ENCODE measurements at places on chromosomes 4 and X.

- H3K27me3 ChIP-seq: no peaks in the 10 kb centered on the region
- H3K4me1 ChIP-seq: no peaks in the 10 kb centered on the region
- H3K36me3 ChIP-seq: no peaks in the 10 kb centered on the region
- no peak overlapping the region for H3K4me3 ChIP-seq
Observed at GRCh38 chrX:27555514-27555913, 34.6 kb upstream of the DCAF8L2 start.

- H3K27me3 ChIP-seq: no peaks in the 10 kb centered on the region
- no peak overlapping the region for H3K4me3 ChIP-seq
- no peaks in the 10 kb centered on the region for H3K36me3 ChIP-seq
- H3K27ac ChIP-seq: no peak overlapping the region
Observed at GRCh38 chrX:131202766-131203165, 86.3 kb downstream of the IGSF1 start.

GRCh38 chrX:9857575-9858474 is 71.6 kb downstream of the SHROOM2 start:
- H3K4me3 ChIP-seq: no peak overlapping the region
- no peaks in the 10 kb centered on the region for H3K27me3 ChIP-seq
- no peak for DNase-seq
- no peaks in the 10 kb centered on the region for H3K4me1 ChIP-seq
- peak overlapping the region; percentile 58 for H3K27ac ChIP-seq

DNA sequence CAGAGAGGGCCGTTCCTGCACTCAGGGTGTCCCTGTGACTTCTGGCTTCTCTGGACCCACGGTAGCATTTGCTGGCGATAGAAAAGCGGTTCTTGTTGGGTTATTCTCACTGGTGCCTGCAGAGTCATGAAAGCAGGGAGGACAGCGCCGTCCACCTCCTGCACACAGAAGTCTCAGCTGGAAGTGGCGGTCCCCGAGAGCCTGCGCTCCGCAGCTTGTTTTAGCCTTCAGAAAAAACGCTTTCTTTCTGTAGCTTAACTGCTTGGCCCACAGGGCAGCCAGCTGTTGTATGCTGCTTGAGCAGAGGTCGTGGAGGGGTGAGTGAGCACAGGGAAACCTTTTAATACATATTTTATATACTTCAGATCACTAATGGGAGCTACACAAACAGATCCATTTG is 400.7 kb upstream of the FAT1 start:
- no peak for DNase-seq
- no peak overlapping the region for H3K27ac ChIP-seq
- no peaks in the 10 kb centered on the region for H3K4me1 ChIP-seq
- no peaks in the 10 kb centered on the region for H3K27me3 ChIP-seq
- H3K36me3 ChIP-seq: no peaks in the 10 kb centered on the region

DNA sequence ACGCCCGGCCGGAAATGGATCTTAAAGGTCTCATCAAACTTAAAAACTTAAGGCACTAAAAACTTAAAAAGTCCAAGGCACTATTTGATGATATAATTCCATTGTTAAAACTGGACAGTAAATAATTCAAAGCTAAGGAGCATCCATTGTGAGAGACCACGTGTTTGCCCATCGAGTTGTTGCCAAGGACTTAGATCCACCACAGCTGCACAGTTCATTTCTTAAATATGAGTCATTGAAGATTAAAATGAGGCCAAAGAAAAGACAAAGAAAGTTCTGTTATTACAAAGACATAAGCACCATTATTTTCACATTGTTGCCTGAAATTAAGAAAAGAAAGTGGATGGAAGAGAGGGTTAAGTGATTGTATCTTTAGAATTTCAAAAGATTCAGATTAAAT is 411.5 kb upstream of the FTHL17 start:
- no peaks in the 10 kb centered on the region for H3K36me3 ChIP-seq
- no peaks in the 10 kb centered on the region for H3K27me3 ChIP-seq
- no peak overlapping the region for H3K27ac ChIP-seq
- H3K4me1 ChIP-seq: no peaks in the 10 kb centered on the region

Data from upper lobe of right lung (tissue), 1 donor.